ENCODE measurements at places on chromosomes 5 and 9. TPM values are rescaled to one million over a fixed set of nuclear protein-coding genes. Genes with fewer than 3 reads are reported as not detected.
A peak's percentile ranks its signal among the peaks of the same experiment; 100 is the strongest.

The SH2D3C gene
- total RNA-seq, result 95.0 TPM

The S1PR3 gene
- total RNA-seq, result 18.9 TPM

The PGM5 gene
- total RNA-seq, result 1.9 TPM

The MRPS30 gene
- 32.5 TPM for total RNA-seq

The POLE3 gene
- 53.8 TPM for total RNA-seq

The ADAM19 gene
- 22.6 TPM for total RNA-seq

The SLC4A9 gene
- not detected for total RNA-seq

The PALM2AKAP2 gene
- total RNA-seq, result not detected

The PCDHA1 gene
- total RNA-seq, result not detected

The PTGDS gene
- not detected for total RNA-seq

The PCDH1 gene
- 136 TPM for total RNA-seq

The SRD5A1 gene
- total RNA-seq, result 12.4 TPM

The OR13C3 gene
- total RNA-seq, result not detected

DNA sequence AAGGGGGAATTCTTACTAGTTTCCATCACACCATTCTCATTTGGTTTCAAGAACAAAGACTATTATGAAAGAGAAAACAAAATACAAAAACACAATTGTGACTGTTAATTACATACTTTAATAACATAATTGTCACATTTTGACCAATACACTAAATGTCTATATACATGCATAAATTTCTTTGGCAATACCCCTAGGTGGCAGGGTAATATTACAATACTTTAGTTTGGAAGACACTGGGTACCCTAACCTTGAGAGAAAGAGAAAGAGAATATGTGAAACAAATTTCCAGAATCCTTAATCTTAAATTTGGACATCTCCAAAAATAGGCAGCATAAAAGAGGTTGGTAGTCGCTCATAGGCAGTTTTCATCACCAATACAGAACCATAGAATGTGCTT lies 619.6 kb upstream of the ADAMTS16 start:
- no peak for DNase-seq

- DNase-seq, result no peak
Observed at GRCh38 chr5:88979244-88979643, 96.3 kb upstream of the MEF2C start.

GRCh38 chr5:78621291-78621738 lies 27.3 kb downstream of the LHFPL2 start:
- no peak for DNase-seq

DNA sequence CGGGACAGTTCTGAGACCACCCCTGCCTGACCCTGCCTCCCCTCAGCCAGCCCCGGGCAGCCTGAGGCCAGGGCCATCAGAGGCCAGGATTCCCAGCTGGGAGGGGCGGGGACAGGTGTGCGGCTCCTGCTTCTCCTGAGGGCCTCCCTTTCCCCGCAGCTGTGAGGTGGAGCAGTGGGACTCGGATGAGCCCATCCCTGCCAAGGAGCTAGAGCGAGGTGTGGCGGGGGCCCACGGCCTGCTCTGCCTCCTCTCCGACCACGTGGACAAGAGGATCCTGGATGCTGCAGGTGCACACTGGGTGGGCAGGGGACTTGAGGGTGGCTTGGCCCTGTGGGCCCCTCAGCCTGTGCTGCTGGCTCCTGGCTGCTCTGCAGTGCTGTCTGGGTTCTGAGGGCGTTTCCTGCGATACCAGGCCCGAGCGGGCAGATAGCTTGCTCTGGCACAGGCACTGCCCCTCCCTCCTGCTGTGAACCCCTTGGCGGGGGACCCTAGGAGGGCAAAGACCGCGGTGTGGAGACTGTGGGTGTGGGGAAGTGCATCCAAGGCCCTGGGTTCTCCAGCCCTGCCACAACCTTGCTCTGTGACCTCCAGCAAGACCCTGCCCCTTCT lies 2.3 kb downstream of the GRHPR start:
- DNase-seq, result no peak

GRCh38 chr5:64505769-64506566 lies at the start of gene RGS7BP:
RGS7BP (plus strand) TSS chr5:64506015; CDS start chr5:64506625, 610 bp downstream.
- DNase-seq, result peak; percentile 66

DNA sequence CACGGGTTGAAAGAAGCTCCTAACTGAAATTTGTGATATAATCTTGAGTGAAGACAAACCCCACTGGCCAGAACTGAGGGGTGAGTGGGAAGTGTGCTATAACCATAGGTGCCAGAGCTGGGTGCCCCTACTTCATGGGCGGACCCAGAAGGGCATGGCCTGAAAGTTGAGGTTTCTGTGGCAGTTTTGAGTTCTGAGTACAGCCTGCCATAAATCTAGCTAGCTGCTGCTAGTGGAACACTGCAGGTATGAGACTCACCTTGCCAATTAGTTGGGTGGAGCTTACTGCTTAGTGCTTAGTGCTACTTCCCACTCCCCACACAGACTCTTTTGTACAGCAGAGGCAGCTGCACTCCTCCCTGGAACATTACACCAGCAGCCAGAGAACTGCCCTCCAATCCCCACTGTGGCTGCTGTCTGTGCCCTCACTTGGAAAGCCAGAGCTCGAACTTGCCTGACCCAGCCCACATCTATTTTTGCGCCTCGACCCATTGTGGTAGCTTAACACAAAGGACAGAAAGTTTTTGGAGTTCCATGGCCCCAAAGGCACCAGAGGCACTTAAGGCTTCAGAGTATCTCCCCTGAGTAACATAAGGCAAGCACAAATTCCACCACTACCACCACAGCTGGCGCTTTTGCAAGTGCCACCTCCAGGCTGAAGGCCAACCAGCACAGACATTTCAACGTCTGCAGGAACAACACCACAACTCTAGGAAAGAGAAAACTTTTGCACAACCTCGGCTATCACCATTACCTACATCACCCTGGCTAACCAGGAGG lies 27.1 kb upstream of the PTGER4 start:
- DNase-seq, result no peak

DNA sequence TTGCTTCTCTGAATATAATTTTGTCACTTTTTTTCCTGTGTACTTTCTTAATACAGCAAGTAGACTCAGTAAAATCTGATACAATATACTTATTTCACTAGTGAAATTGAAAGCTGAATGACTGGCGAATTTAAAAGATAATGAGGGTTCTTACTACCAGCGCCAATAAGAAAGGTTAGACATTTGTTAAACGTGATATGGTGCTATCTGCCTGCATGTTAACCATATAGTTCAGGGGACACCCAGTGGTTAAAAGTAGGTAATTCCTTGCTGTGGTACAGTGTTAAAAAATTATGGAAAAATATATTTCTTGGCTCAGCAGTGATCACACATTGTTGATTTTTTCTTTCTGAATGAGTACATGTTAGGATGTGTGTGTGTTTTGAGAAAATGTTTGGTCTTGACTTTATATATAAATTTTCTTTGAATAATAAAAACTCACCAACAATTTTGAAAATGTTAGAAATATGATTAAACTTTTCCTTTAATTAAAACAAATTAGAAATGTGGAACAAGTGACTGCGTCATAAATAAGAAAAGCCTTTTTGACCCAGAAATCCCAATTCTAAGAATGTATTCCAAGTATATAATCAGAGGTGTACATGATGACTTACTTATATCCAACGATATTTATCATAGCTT lies 25.8 kb downstream of the CAST start:
- peak; percentile 81 for DNase-seq

- no peak for DNase-seq
Observed at GRCh38 chr5:1000329-1000728, 8.3 kb upstream of the NKD2 start.

GRCh38 chr5:175037820-175038219 lies 313.4 kb downstream of the MSX2 start:
- DNase-seq, result no peak

GRCh38 chr5:102932781-102933180 lies 177.7 kb downstream of the PAM start:
- no peak for DNase-seq

GRCh38 chr5:55914971-55915370 lies 63.8 kb downstream of the IL31RA start:
- no peak for DNase-seq

- no peak for DNase-seq
Observed at GRCh38 chr5:150490754-150491153, 17.2 kb upstream of the NDST1 start.

- peak; percentile 86 for DNase-seq
Observed at GRCh38 chr9:129139233-129139992, 28.2 kb downstream of the PTPA start.

- DNase-seq, result no peak
Observed at GRCh38 chr5:140152022-140152999, 22.7 kb upstream of the CYSTM1 start.

GRCh38 chr9:35967042-35967441 lies 9.1 kb upstream of the OR2S2 start:
- no peak for DNase-seq

- DNase-seq, result no peak
Observed at GRCh38 chr9:18618862-18619261, 144.9 kb downstream of the ADAMTSL1 start.

- no peak for DNase-seq
Observed at GRCh38 chr5:167030500-167031120, 1260.8 kb upstream of the WWC1 start.

DNA sequence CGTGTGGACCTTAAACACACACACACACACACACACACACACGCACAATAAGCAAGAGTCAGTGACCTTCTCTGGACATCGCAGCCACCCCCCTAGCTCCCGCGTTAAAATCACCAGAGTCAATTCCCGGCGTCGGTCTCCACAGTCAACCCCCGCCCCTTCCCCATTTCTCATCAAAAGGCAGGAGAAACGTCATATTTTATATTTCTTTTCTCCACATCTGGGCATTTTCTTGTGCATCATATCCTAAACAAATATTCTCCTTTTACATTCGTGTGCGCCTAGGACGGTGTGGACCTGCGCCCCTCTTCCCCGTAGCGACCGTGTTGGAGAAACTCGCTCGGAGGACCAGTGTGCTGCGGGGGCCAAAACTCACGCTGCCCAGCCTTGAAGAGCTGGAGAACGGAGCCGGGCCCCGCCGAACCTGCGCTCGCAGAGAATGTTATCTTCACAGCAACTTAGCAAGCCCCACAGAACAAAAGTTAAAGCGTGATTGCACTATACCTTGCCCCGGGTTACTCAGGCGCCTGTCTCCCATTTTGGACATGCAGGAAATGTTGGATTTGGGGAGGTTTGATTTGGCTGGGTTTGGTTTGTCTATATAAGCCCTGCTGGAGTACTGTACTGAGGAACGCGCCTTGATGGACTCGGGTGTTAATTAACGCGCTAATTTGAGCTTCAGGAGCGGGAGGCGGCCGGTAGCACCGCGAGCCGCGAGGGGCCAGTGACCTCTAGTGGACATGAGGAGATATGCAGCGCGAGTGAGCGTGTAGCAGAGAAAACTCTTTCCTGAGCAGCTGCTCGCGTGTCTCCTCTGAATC lies 192.4 kb downstream of the MEF2C start:
- DNase-seq, result peak; percentile 72

- no peak for DNase-seq
Observed at GRCh38 chr9:126292736-126293521, 33.7 kb upstream of the MVB12B start.

DNA sequence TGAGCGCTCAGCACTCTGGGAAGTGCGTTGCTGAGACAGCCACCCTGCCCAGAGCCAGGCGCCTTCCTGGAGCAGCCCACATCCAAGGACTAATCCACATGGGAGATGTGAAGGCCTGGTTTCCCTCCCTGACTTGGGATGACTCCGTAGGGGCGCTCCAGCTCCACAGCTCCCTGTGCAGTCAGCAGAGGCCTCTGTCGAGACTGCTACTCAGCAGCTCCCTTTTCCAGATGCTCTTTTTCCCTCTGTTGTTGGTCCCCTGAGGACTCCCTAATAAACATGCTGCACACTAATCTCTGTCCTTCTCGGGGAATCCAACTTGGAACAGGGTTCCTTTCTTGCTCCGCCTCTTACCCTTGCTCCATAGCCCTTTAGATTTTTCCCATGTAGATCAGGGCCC lies 237.3 kb downstream of the ZSWIM6 start:
- DNase-seq, result no peak

- DNase-seq, result peak; percentile 60
Observed at GRCh38 chr9:98796364-98797101, at the start of gene ANKS6. ANKS6 (minus strand) TSS chr9:98796555; CDS start chr9:98796491, 64 bp downstream.

DNA sequence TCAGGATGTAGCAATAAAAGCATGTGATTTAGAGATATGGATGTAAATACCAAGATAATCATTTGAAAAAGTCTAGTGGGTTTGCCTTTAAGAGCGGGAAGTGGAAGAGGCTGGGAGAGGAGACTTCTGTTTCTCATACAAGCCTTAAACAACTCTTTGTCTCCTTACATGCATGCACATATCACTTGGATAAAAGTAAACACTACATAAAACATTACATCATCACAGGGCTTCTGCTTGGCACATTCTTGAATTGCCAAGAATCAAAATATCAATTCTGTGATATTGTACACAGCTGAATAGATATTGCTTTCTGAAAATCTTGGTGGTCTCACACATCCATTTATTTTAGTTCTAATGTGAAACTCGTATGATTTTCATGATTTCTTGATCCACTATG lies 57.6 kb downstream of the FOXD1 start:
- no peak for DNase-seq

DNA sequence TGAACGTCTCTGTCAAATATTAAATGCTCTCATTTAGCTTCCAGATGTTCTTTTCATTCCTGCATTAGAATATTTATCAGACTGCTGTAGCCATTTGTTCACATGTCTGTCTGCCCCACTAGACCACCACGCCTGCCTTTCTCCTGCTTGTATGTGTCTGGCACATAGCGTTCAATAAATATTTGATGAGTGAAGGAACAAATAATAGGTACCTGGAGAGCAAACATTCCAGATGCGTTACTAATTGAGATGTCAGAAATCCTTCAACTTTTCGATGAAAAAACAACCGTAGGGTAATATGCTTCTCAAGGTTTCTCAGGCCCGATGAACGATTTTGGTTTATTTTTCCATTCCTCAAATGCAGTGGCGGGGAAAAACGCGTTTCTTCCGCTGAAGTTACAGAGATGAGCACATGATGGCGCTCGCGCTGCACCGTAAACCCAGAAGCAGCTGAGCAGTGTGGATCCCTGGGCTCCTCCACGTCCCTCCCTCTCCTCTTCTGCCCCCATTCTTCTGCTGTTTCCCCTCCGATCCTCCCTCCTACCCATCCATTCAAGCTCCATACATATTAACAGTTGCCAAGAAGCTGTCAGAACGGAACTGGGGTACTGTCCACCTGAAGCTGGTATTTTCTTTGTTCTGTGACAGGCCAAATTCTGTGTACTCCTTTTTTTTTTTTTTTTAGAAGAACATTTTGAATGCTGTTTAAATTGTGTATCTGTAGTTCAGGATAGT lies 245.4 kb downstream of the MPDZ start:
- peak; percentile 75 for DNase-seq

DNA sequence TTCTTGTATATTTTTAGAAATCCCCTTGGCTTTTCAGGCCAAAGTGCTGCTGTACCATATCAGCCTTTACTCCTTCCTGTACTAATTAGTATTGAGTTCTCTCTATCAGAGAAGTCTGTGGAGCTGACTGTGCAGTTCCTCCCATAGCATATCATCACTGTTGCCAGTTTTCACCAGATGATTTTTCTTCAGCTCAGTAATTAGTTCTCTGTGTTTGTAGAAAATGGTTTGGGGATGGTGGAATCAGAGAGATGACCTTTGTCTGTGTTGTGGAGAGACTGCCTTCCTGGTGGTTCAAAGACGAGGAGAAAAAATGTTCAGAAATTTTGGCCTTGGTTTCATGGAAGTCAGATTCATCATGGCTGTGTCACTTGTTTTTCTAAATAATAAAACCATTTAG lies 227.5 kb upstream of the ACTBL2 start:
- DNase-seq, result no peak

All from endothelial cell of umbilical vein (primary cell).